ENCODE measurements at places on chromosomes 7 and 10.
A peak's percentile ranks its signal among the peaks of the same experiment; 100 is the strongest.

- H3K4me1 ChIP-seq = no peaks in the 10 kb centered on the region
- H3K27me3 ChIP-seq = no peaks in the 10 kb centered on the region
- no peaks in the 10 kb centered on the region for H3K36me3 ChIP-seq
- no peak overlapping the region for H3K27ac ChIP-seq
Measured at GRCh38 chr10:102611514-102612087, 32.7 kb upstream of the TRIM8 start.

GRCh38 chr10:124992462-124993344 is 50.8 kb downstream of the ZRANB1 start:
- H3K4me3 ChIP-seq = no peak overlapping the region
- no peaks in the 10 kb centered on the region for H3K4me1 ChIP-seq
- DNase-seq = peak; percentile 52
- H3K27me3 ChIP-seq = peaks cover 31% of the 10 kb centered on the region
- peak overlapping the region; percentile 76 for H3K27ac ChIP-seq

DNA sequence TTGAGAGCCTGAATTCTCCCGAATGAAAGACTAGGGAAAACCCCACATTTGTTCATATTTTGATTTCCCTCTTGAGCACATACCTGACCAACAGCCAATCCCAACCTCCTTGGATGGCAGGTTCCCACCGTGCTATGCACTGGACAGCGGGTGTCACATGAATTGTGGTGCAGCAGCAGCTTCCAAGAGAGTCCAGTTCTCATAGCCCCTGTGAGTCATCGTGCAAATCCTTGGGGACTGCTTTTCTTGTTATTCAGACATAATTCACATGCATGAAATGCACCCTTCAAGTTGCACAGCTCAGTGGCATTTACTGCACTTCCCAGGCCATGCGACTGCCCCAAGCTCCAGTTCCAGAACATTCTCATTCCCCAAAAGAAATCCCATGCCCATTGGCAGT is 67.8 kb upstream of the PPP2R2D start:
- peaks cover 4% of the 10 kb centered on the region for H3K27me3 ChIP-seq
- no peak overlapping the region for H3K27ac ChIP-seq
- DNase-seq = no peak
- no peak overlapping the region for H3K4me3 ChIP-seq

GRCh38 chr10:67779465-67780203 is 58.4 kb downstream of the DNAJC12 start:
- H3K27me3 ChIP-seq = peaks cover 3% of the 10 kb centered on the region
- H3K27ac ChIP-seq = no peak overlapping the region
- peak; percentile 64 for DNase-seq
- H3K4me3 ChIP-seq = no peak overlapping the region

- H3K27me3 ChIP-seq = peaks cover 2% of the 10 kb centered on the region
- no peaks in the 10 kb centered on the region for H3K36me3 ChIP-seq
- DNase-seq = no peak
- H3K4me3 ChIP-seq = no peak overlapping the region
- no peaks in the 10 kb centered on the region for H3K4me1 ChIP-seq
Measured at GRCh38 chr7:31123321-31123720, 71.2 kb downstream of the ADCYAP1R1 start.

DNA sequence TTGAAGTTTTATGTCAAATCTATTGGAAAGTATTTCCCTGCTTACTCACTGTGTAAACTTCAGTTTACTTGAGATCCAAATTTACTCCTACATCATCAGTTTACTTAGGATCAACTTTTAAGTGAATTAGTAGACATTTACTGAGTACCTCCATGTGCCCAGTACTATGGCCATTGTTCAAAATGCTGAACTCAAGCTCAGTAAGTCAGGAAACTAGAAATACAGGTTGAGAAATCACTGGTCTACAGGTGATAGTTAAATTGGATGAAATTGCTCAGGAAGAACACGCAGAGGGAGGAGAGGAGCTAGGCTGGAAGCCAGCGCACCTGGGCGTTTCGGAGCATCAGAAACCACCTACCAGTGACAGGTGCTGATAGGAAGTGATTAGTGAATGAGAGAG is 25.5 kb upstream of the EBLN1 start:
- H3K36me3 ChIP-seq = no peaks in the 10 kb centered on the region
- no peaks in the 10 kb centered on the region for H3K27me3 ChIP-seq
- H3K4me3 ChIP-seq = no peak overlapping the region
- H3K27ac ChIP-seq = no peak overlapping the region
- DNase-seq = no peak

DNA sequence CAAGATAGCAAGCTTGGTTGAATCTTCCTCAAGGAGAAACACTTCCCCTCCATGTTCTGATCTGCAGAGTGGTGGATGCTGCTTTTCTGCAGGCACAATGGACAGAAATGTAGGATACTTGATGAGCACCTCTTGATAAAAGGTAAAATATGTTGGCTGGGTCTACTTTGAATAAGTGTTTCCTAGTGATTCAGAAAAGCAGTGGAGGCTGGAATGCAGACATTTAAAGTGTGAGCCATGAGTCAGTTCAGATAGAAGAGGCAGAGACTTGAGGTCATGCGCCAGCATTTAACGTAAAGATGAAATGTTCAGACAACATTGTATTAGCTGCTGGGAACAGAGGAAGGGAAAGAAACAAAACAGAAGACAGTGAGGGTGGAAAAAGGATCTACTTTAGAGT is 403.1 kb downstream of the ADRA2A start:
- no peaks in the 10 kb centered on the region for H3K4me1 ChIP-seq
- H3K4me3 ChIP-seq = no peak overlapping the region
- no peak overlapping the region for H3K27ac ChIP-seq
- DNase-seq = no peak

- no peak for DNase-seq
- H3K4me1 ChIP-seq = no peaks in the 10 kb centered on the region
- H3K27ac ChIP-seq = no peak overlapping the region
- H3K27me3 ChIP-seq = peaks cover 2% of the 10 kb centered on the region
- no peak overlapping the region for H3K4me3 ChIP-seq
- H3K36me3 ChIP-seq = no peaks in the 10 kb centered on the region
Measured at GRCh38 chr10:59997827-59998525, 91.6 kb upstream of the CCDC6 start.

GRCh38 chr10:53667063-53667462 is 894.5 kb upstream of the MBL2 start:
- H3K4me1 ChIP-seq = no peaks in the 10 kb centered on the region
- no peak overlapping the region for H3K27ac ChIP-seq
- no peaks in the 10 kb centered on the region for H3K36me3 ChIP-seq

DNA sequence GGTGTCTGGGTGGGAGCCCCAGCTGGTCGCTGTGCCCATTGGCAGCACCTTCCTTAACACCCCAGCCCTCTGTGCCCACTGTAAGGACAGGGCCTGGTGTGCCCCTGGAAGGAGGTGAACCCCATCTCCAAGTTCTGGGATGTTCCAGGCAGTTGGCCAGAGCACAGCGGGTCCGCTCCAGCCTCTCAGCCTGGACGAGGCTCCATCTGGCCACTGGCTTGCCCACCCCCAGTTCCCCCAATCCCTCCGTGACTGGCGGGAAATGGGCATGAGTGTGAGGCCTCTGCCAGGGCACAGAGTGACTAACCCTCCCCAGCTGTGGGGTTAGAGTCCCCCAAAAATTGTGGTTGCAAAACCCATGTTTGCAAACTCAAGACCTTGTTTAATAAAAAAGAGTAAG is 15.6 kb downstream of the GRIFIN start:
- DNase-seq = no peak
- H3K27ac ChIP-seq = no peak overlapping the region
- H3K36me3 ChIP-seq = no peaks in the 10 kb centered on the region
- H3K27me3 ChIP-seq = peaks cover 2% of the 10 kb centered on the region

DNA sequence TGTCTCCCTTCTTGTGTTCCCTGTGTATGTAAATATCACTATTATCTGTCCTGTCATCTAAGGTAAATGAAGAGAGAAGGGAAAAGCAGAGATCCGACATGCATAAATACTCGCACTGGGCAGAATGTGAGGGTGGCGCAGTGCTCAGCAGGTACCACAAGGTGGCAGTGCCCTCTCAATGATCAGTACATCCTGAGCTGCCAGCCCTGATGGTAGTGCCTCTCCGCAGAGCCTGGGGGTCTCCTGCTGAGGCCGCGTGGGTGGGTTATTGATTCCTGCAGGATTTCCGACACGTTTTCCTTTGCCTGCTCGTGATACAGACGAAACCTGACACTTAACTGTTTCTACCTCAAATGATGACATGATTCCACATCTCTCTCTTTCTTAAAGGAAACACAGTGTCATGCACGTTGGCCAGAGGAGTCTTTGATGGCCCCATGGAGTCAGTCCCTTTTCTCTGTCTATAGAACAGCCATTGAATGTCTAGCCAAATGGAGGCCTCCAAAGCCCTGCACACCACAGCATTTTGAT is 19.8 kb downstream of the RGR start:
- H3K4me3 ChIP-seq = no peak overlapping the region
- peak; percentile 61 for DNase-seq
- peaks cover 21% of the 10 kb centered on the region for H3K27me3 ChIP-seq
- H3K4me1 ChIP-seq = no peaks in the 10 kb centered on the region

- no peak overlapping the region for H3K27ac ChIP-seq
- DNase-seq = no peak
- H3K27me3 ChIP-seq = no peaks in the 10 kb centered on the region
- no peaks in the 10 kb centered on the region for H3K4me1 ChIP-seq
Measured at GRCh38 chr7:57399972-57400371, 50.0 kb upstream of the ZNF716 start.

GRCh38 chr7:79064187-79064823 is 389.2 kb downstream of the MAGI2 start:
- H3K27me3 ChIP-seq = no peaks in the 10 kb centered on the region
- H3K36me3 ChIP-seq = no peaks in the 10 kb centered on the region
- H3K27ac ChIP-seq = no peak overlapping the region
- DNase-seq = no peak

GRCh38 chr10:64465653-64466052 is 944.5 kb downstream of the REEP3 start:
- no peak for DNase-seq
- H3K36me3 ChIP-seq = peaks cover 5% of the 10 kb centered on the region
- no peaks in the 10 kb centered on the region for H3K4me1 ChIP-seq
- no peak overlapping the region for H3K27ac ChIP-seq

- DNase-seq = no peak
- no peaks in the 10 kb centered on the region for H3K4me1 ChIP-seq
- no peaks in the 10 kb centered on the region for H3K36me3 ChIP-seq
- H3K27me3 ChIP-seq = peaks cover 6% of the 10 kb centered on the region
- H3K27ac ChIP-seq = no peak overlapping the region
Measured at GRCh38 chr10:71094712-71095390, 117.5 kb upstream of the UNC5B start.

DNA sequence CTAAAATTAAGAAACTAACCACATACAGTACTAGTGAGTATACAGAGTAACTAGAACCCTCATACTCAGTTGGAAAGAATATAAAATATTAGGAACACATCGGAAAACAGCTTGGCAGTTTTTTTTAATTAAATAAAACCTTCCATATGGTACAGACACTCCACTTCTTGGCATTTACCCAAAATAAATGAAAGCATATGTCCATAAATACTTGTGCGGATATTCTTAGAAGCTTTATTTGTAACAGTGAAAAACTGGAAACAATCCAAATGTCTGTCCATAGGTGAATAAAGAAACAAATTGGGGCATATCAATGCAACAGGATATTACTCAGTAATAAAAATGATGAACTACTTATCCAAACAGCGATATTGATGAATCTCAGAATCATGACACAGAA is 410.0 kb downstream of the HTR7 start:
- no peaks in the 10 kb centered on the region for H3K27me3 ChIP-seq
- no peaks in the 10 kb centered on the region for H3K4me1 ChIP-seq
- H3K27ac ChIP-seq = no peak overlapping the region
- DNase-seq = no peak

DNA sequence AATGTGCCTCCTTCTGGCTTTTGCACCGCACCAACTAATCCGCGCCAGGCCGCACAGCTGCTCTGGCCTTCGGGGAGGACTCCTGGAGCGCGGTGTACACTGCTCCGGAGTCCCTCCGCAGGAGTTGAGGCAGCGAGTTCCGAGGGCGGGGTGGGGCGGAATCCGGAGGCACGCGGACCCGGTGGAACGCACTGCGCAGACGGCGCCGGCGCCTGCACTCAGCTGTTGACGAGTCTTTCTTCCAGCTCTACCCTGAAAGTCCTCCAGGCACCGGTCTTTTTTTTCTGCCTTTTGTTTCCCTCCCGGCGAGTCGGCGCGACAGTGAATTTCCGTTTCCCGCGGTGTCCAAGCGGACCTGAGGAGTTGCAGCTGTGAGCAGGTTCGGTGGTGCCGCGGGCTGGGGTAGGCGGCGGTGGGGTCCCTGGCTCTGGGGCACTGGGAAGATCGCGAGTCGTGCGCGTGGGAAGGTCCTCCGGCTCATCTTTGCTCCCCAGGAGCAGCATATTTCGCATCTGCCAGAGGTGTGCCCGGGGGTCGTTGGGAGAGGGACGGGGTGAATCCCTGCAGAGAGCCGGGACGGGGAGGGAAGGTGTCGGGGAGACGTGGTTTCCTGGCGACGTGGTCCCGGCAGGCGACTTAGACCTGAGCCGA is 44.1 kb downstream of the SFTPD start:
- peaks cover 14% of the 10 kb centered on the region for H3K4me1 ChIP-seq
- H3K4me3 ChIP-seq = peak overlapping the region; percentile 81
- H3K27me3 ChIP-seq = peaks cover 12% of the 10 kb centered on the region
- no peak overlapping the region for H3K27ac ChIP-seq
- DNase-seq = no peak

- H3K27me3 ChIP-seq = no peaks in the 10 kb centered on the region
- DNase-seq = no peak
- no peak overlapping the region for H3K27ac ChIP-seq
- H3K36me3 ChIP-seq = peaks cover 37% of the 10 kb centered on the region
Measured at GRCh38 chr7:25148772-25149575, 23.9 kb upstream of the CYCS start.

DNA sequence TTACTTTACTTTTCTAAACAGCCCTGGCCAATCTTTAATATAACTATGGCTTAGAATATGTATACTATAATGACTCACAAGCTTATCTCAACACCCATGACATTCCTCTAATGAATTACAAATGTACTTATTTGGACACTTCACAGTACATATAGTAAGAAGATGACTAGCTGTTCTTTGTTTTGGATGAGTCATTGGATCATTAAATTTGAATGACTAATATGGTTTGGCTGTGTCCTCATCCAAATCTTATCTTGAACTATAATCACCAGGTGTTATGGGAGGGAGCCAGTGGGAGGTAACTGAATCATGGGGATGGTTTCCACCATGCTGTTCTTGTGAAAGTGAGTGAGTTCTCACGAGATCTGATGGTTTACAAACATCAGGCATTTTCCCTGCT is 807.5 kb upstream of the SORCS1 start:
- H3K27me3 ChIP-seq = no peaks in the 10 kb centered on the region
- no peaks in the 10 kb centered on the region for H3K36me3 ChIP-seq
- H3K4me1 ChIP-seq = no peaks in the 10 kb centered on the region
- no peak for DNase-seq
